ENCODE measurements at places on chromosomes 1 and 21.

- DNase-seq, result no peak
Observed at GRCh38 chr1:175179837-175180590, 12.6 kb downstream of the KIAA0040 start.

DNA sequence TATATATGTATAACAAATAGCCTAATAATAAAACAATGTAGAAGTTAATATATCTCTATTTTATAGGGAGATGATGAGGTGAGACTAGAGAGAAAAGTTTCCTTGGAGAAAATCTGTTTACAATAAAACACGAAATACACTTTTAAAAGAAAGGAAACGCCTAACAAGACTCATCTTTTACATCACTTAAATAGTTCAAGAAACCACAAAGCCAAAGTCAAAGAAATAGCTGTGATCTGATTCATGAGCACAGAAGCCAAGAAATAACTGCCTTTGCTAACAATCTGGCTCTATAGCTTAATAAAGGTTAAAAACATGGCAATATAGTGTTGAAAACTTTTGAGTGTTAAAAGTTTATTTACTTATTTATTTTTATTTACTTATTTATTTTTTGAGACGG is 61.5 kb downstream of the TOR3A start:
- no peak for DNase-seq

- no peak for DNase-seq
Observed at GRCh38 chr1:180387413-180387812, 115.0 kb downstream of the ACBD6 start.

GRCh38 chr1:230159580-230159979 is 92.5 kb downstream of the GALNT2 start:
- no peak for DNase-seq

DNA sequence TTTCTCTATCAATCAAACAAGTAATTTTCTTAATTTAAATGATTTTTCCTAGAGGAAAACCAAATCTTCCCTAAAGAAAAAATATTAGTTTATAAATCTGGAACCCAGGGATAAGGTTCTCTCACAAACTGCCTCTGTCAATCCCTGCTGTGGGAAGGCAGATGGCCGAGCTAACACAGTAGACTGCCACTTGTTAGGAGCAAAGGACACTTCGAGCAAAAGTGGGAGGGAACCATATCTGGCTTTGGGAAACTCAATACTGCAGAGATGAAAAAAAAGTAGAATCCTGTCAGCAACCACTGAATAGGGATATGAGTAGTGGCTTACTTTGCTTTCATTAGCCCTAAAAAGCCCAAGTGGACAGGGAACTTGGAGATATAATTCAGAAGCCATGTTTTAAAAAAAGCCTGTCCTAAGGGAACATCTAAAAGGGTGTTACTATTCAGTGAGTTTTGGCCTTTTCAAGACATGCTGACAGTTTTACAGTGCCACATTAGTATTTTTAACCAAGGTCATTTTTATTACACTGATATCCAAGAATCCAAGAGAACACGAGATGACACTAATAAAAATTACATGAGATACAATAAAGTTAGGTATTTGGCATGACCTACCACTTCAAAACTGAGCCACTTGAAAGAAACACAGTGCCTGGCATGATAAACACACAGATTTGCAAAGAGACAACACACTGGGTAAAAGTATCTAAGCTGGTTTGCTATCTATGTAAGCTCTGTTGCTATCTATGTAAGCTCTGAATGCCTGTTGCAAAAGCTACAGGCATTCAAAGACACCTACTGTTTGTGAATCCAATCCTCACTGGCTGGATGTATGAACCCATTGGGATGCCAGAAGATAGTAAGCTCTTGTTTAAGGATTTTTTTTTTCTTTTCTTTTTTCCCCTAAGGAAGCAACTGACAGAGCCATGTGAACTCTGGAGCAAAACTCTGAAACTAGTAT is 21.4 kb downstream of the TEX38 start:
- no peak for DNase-seq

- DNase-seq, result no peak
Observed at GRCh38 chr1:206116873-206117150, 376 bp downstream of the AVPR1B start.

DNA sequence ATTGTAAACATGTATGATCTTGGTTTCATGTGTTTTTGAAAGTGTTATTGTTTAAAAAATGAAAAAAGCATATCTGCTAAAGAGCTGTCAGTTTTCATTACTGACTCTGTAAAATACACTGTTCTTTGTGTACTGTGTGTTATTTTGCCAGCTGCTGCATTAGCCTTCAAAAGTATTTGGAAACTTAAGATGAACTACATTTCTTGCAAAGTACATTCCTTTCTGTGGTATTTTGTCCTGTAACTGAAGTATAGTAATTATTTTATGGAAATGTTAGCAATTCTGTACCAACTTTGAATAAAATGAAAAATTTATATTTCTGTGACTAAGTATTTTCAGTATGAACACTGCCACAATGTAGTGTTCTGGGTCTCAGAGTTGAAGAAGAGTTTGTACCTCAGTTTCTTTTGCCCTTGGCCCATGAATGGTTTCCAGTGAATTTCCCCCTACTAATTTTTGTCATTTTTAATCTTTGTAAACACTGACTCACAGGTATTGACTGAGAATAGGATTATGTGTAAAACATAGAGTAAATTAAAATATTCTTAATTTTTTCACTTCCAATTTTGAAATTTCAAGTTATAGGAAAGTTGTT is 32.7 kb downstream of the MRPS6 start:
- no peak for DNase-seq

DNA sequence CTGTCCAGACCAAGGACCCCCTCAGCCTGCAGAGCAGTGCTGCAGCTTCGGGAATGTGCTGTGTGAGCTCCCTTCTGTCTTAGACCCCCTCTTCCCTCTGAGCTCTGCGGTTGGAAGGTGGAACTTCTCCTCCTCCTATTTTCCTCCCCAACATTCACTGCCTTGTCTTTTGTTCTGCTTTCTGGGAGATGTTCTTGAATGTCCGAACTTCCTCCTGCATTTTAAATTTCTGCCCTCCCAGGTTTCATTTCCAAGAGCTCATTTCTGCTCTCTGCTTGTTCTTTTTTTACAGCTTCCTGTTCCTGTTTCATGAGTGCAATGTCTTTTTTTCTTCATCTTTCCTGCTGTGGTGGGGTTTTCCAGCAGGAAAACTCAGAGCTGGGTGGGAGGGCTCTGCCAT is 29.3 kb downstream of the RRP1 start:
- DNase-seq, result no peak
